ENCODE measurements at places on chromosomes 4 and X. TPM values are rescaled to one million over a fixed set of nuclear protein-coding genes. Genes with fewer than 3 reads are reported as not detected.

GRCh38 chrX:55487143-55487542 lies 2.5 kb downstream of the USP51 start:
- no peak overlapping the region for H3K27ac ChIP-seq
- no peaks in the 10 kb centered on the region for H3K4me1 ChIP-seq
- no peak overlapping the region for H3K4me3 ChIP-seq
- DNase-seq = no peak

The WNK3 gene
- total RNA-seq = 0.62 TPM

- H3K27ac ChIP-seq = no peak overlapping the region
- no peak overlapping the region for H3K4me3 ChIP-seq
- no peaks in the 10 kb centered on the region for H3K27me3 ChIP-seq
- peaks cover 13% of the 10 kb centered on the region for H3K4me1 ChIP-seq
- no peak for DNase-seq
- H3K36me3 ChIP-seq = peaks cover 87% of the 10 kb centered on the region
These were observed 22.4 kb downstream of the DCTD start for GRCh38 chr4:182894681-182895275.

The ARL9 gene
- not detected for total RNA-seq

The PAGE4 gene
- total RNA-seq = not detected

GRCh38 chr4:128512767-128513322 lies 225.2 kb upstream of the PGRMC2 start:
- H3K4me1 ChIP-seq = peaks cover 17% of the 10 kb centered on the region
- H3K4me3 ChIP-seq = no peak overlapping the region
- H3K27me3 ChIP-seq = no peaks in the 10 kb centered on the region
- H3K27ac ChIP-seq = no peak overlapping the region

GRCh38 chr4:102625232-102625930 lies 124.2 kb downstream of the NFKB1 start:
- H3K36me3 ChIP-seq = no peaks in the 10 kb centered on the region
- no peaks in the 10 kb centered on the region for H3K4me1 ChIP-seq
- no peak overlapping the region for H3K4me3 ChIP-seq
- DNase-seq = peak; percentile 51

The NPNT gene
- total RNA-seq = 217 TPM

DNA sequence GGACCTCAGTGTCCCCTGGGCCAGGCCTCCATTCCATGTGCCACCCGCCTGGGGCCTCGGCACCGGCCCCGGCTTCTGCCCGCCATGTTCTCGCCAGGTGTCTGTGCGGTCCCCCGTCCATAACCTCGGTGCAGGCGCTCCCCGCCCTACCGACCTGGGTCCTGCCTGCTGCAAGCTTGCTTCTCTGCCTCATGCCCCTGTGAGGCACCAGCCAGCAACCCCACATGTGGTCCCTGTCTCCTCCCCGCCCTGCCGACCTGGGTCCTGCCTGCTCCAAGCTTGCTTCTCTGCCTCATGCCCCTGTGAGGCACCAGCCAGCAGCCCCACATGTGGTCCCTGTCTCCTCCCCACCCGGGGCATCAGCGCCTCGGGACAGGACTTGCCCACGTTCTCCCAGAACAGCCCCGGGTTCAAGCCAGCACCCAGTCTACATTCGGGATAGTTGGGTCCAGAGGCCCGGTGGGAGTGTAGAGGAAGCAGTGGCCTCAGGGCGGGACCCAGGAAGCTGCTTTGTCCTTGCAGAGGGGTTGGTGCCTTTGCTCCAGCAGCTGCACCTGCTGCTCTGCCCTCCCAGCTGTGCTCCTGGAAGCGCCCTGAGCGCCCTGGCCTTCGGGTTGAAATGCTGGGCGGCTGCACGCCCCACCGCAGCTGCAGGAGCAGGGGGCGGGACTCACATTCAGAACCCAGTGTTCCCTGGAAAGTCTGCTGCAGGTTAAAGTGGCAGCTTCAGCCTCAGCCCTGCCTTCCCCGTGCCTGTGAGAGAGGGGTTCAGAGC lies 20.1 kb upstream of the UVSSA start:
- no peak for DNase-seq
- no peaks in the 10 kb centered on the region for H3K27me3 ChIP-seq
- H3K27ac ChIP-seq = no peak overlapping the region
- no peak overlapping the region for H3K4me3 ChIP-seq
- peaks cover 76% of the 10 kb centered on the region for H3K36me3 ChIP-seq

GRCh38 chr4:110501826-110502225 lies 25.9 kb downstream of the ENPEP start:
- no peaks in the 10 kb centered on the region for H3K27me3 ChIP-seq
- DNase-seq = no peak
- no peaks in the 10 kb centered on the region for H3K4me1 ChIP-seq

The INPP4B gene
- total RNA-seq = 12.1 TPM

The MAGEA11 gene
- not detected for total RNA-seq

DNA sequence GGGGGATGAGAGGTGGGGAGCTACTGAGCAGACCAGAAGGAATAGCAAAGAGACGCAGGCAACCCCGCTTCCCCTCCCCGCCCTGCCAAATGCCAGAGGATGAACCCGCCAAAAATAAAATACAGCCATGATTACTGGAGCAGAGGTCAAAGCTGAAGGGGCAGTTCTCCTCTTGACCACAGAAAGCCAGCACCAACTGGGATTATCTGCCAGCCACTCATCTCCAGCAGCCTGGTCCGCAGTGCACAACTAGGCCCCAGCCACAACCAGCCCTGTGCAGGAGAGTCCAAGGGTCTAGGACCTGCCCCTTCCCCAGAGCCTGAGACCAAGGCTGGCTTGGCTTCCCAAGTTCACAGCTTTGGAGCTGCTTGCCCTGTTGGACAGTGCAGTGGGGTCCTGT lies 67.4 kb upstream of the BCOR start:
- H3K27ac ChIP-seq = no peak overlapping the region
- H3K4me3 ChIP-seq = no peak overlapping the region
- DNase-seq = no peak
- H3K36me3 ChIP-seq = no peaks in the 10 kb centered on the region

DNA sequence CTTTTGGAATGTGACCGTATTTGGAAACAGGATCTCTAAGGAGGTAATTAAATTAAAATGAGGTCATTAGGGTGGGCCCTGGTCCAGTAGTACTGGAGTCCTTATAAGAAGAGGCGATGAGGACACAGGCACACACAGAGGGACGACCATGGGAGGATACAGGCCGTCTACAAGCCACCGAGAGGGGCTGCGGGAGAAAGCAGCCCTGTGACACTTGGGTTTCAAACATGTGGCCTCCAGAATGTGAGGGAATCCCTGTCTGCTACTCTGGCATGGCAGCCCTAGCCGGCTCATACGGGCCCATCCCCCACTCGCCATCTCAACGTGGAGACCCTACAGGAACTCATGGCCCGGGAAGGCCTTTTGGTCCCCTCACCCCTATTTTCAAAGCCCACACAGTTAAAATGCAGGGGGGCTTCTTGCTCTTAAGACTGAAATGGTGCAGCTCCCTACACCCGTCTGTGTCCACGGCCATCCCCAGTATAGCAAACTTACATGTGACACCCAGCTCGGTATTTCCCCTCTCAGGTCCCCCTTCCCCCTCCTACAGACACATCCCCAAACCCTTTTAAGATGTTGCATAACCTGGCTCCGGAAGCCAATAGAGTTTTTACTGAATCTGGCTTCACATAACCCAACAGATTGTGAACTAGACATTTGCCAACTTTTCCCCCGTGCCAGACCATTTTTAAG lies 124.1 kb upstream of the TBL1X start:
- H3K36me3 ChIP-seq = no peaks in the 10 kb centered on the region
- H3K27ac ChIP-seq = peak overlapping the region; percentile 83
- peaks cover 20% of the 10 kb centered on the region for H3K4me1 ChIP-seq
- no peak for DNase-seq
- no peaks in the 10 kb centered on the region for H3K27me3 ChIP-seq
- no peak overlapping the region for H3K4me3 ChIP-seq

All from lower lobe of right lung (tissue), 2 donors.